Left renal cortex interstitium (tissue), 4 donors: ENCODE measurements at places on chromosomes 6 and 20.

DNA sequence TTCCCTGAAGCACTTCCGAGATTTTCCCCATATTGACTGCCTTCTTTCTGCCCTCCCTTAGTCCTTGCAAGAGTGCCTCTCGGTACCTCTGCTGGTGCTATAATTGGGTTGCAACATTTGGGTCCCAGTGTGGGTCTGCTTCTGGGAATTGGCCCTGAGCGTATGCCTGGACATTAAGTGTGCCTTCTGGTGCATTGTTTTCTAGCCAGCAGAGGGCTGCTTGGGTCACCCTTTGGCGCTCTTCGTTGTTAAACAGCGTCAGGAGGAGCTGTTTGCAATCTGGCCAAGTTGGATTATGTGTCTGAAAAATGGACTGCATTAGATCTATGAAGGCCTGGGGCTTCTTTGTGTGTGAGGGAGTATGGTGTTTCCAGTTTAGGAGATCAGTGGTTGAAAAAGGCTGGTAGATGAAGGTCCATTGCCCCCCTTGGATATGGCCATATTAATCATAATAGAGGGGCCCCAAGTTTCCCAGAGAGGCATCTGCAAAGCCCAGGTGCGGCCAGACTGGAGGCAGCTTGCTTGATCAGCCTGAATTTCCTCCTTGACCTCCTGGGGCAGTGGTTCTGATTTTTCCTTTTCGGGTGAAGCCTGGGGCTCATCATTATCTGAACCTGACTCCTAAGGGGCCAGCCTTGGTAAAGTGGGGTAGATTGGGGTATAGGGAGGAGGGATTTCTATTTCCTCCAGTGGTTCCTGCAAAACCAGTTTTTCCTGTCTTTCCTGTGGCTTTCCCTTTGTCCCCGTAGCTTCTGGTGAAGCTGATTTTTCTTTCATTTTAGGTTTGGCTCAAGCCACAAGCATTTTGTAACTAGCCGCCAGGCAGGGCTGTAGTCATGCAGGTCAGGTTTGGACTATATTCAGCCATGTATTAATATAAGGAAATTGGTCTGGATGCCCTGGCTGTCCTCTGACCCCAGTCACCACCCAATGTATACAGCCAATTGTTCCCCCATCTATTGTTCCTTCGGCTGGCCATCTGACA, 85.4 kb upstream of the GPR6 start:
- DNase-seq = no peak

GRCh38 chr20:8154638-8155037, 22.6 kb downstream of the PLCB1 start:
- DNase-seq = no peak

DNA sequence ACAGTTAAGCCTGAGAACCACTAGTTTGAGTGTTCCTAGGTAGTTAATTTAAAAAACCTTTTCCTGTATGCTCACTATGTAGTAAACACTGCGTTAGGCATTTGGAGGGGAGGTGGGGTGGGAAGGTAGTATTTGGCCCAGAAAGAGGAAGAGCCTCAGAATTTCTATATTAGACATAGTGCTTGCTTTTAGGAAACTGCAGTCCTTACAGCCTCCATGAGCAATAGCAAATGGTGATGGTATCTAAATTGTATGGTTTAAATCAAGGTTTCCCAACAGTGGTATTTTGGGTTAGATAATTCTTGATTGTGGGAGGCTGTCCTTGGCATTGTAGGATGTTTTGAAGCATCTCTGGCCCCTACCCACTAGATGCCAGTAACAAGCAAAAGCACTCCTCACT, 61.5 kb upstream of the RIPOR2 start:
- DNase-seq = no peak

GRCh38 chr20:22515264-22515663, 69.1 kb downstream of the FOXA2 start:
- no peak for DNase-seq

GRCh38 chr6:52305948-52306767, 21.6 kb upstream of the MCM3 start:
- no peak for DNase-seq

DNA sequence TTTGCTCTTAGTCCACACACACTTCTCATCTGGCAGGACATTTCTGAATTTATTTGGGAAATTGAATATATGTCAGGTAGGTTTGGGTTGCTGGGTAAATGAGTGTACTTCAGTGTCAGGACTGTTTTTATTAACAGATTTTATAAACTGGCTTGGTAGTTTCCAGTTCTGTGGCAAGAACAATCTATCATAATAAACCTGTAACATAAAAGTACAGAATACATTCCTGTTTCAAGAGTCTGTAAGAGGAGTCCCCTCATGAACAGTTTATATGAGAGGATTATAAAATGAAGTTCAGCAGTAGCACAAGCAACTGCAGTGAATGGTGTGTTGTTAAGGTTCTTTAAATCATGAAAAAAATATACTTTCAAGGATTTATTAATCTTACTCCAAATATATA, 81.8 kb downstream of the LAMA2 start:
- no peak for DNase-seq

DNA sequence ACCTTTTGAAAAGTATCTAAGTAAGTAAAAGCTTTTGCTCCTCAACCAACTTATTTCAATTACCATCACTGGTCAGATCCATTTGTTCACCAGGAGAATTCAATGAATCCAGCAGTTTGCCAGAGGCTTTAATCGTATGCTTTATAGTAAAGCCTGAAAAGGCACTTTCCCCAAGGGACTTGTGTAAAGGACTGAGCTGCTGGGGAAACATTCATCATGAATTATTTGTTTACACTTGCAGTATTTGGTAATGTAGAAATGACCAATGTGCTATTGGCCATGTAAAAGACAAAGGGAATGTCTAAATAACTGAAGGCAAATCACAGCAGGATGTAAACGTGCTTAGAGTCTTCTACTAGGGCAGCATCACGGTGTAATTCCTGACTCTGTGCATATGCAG, 471.4 kb downstream of the ADGRB3 start:
- DNase-seq = no peak
